Fibroblast of lung (primary cell): ENCODE measurements at places on chromosomes 13 and 19.
A peak's percentile ranks its signal among the peaks of the same experiment; 100 is the strongest.

GRCh38 chr13:40546047-40546446 lies 120.4 kb downstream of the FOXO1 start:
- H3K27ac ChIP-seq = no peak overlapping the region
- no peaks in the 10 kb centered on the region for H3K4me1 ChIP-seq
- DNase-seq = no peak
- H3K36me3 ChIP-seq = no peaks in the 10 kb centered on the region
- H3K4me3 ChIP-seq = no peak overlapping the region
- no peaks in the 10 kb centered on the region for H3K27me3 ChIP-seq

DNA sequence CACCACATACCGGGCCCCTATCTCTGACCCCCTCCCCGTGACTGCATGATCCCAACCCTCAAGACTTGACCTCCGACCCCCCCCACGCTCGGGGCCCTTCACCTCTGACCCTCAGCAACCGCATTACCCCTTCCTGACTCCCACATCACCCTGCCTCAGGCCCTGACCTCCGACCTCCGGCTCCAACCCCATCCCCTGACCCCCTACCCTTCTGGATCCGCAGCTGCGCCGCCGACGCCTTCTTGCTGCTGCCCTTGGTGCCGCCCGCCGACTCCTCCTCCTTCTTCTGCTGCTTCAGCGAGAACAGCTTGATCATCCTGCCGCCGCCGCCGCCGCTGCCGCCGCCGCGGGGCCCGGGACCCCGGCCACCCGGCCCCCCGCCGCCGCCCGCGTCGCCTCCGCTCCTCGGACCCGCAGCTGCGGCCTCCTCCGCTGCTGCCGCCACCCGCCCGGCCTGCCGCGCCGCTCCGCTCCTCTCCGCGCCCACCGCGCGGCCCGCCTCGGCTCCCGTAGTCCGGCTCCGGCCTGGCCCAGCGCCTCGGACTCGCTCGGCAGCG lies at the start of gene UBE2M:
Gene UBE2M, minus strand, starts transcription at position 546 of the 557 bp plus-strand sequence. Its CDS starts 230 bp downstream, at position 316.
- peak within 1 kb of the TSS; percentile 100 for H3K27ac ChIP-seq
- peaks cover 10% of the 10 kb centered on the region for H3K36me3 ChIP-seq
- H3K4me3 ChIP-seq = peak within 1 kb of the TSS; percentile 79
- peak; percentile 51 for DNase-seq

DNA sequence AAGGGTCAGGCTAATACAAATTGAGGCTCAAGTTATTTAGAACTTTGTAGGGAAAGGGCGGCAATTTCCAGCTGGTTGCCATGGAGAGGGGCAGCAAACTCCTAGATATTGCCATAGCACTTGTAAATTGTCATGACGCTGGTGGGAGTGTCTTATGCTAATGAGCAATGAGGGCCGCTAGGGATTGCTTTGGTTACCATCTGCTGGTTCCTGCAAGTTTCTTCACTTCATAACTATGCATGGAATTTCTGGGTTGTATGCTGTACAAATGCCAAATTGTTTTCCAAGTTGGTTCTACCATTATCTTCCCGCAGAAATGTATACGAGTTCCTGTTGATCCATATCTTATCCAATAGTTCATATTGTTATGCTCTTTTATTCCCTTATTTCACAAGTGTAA lies 1339.4 kb downstream of the EFNB2 start:
- no peaks in the 10 kb centered on the region for H3K36me3 ChIP-seq
- no peaks in the 10 kb centered on the region for H3K27me3 ChIP-seq
- no peaks in the 10 kb centered on the region for H3K4me1 ChIP-seq
- no peak overlapping the region for H3K4me3 ChIP-seq
- DNase-seq = peak; percentile 94

DNA sequence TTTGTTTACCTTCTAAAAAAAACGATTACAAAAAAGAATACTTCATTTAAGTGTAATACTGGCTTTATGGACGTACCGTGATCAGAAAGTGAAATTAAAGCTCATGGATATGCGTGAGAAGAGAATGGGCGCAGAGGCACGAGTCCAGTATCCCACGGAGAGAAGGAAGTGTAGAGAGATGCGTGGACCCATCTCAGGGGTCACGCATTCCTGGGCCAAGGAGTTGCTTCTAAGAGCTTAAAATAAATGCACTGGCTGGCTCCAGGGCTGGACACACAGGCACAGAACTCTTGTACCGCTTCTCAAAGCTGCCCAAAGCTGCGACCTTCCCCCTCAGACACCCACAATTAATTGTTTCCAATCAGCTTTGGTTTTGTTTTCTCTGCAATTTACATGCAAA lies 8.7 kb upstream of the SPC24 start:
- no peak for DNase-seq
- peaks cover 39% of the 10 kb centered on the region for H3K4me1 ChIP-seq
- H3K27me3 ChIP-seq = no peaks in the 10 kb centered on the region
- H3K4me3 ChIP-seq = peak overlapping the region; percentile 33
- peaks cover 7% of the 10 kb centered on the region for H3K36me3 ChIP-seq
- H3K27ac ChIP-seq = peak overlapping the region; percentile 90

GRCh38 chr19:873084-873483 lies 13.6 kb downstream of the CFD start:
- DNase-seq = peak; percentile 64
- peaks cover 29% of the 10 kb centered on the region for H3K36me3 ChIP-seq
- H3K27ac ChIP-seq = no peak overlapping the region
- H3K4me3 ChIP-seq = no peak overlapping the region

GRCh38 chr13:114043421-114044053 lies 69.7 kb upstream of the C13orf46 start:
- H3K27me3 ChIP-seq = no peaks in the 10 kb centered on the region
- H3K36me3 ChIP-seq = peaks cover 12% of the 10 kb centered on the region
- peak overlapping the region; percentile 63 for H3K27ac ChIP-seq
- peaks cover 12% of the 10 kb centered on the region for H3K4me1 ChIP-seq

DNA sequence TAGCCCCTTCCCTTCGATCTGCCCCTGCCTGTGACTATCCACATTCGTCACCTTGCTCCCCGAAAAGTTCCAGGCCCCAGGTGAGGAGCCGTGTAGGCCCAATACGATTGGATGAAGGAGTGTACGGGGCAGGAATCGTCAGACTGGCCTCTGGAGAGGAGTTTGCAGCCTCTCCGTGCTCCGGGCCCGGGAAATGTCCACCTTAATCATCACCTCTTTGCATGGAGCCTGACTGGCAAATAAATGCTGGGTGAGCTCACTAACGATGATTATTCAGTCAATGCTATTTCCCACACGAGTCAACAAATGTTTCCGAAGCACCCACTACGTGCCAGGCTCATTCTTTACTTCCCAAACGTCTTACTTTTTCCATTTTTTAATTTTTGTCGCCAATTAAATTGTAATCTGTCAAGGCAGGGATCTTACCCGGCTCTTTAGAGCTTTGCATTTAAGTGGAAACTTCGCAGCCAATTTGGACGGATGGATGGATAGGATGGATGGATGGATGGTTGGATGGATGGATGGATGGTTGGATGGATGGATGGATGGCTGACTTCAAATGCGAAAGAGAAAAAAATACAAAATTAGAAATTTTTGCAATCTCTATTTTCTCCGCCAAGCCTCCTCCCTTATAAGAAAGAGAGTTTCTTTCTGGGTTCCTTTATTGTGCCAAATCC lies 45.8 kb downstream of the TGDS start:
- no peaks in the 10 kb centered on the region for H3K27me3 ChIP-seq
- H3K27ac ChIP-seq = peak overlapping the region; percentile 75
- peak overlapping the region; percentile 82 for H3K4me3 ChIP-seq
- no peaks in the 10 kb centered on the region for H3K36me3 ChIP-seq

GRCh38 chr13:98978280-98978679 lies 416 bp upstream of the DOCK9 start:
- no peaks in the 10 kb centered on the region for H3K4me1 ChIP-seq
- no peaks in the 10 kb centered on the region for H3K36me3 ChIP-seq
- no peaks in the 10 kb centered on the region for H3K27me3 ChIP-seq
- H3K4me3 ChIP-seq = peak overlapping the region; percentile 50
- peak; percentile 72 for DNase-seq

- H3K27ac ChIP-seq = no peak overlapping the region
- H3K36me3 ChIP-seq = no peaks in the 10 kb centered on the region
- peaks cover 78% of the 10 kb centered on the region for H3K27me3 ChIP-seq
Measured at GRCh38 chr13:99976575-99976974, 5.0 kb upstream of the ZIC5 start.

- no peak overlapping the region for H3K27ac ChIP-seq
- no peak overlapping the region for H3K4me3 ChIP-seq
- H3K27me3 ChIP-seq = no peaks in the 10 kb centered on the region
- peaks cover 8% of the 10 kb centered on the region for H3K36me3 ChIP-seq
- no peak for DNase-seq
- no peaks in the 10 kb centered on the region for H3K4me1 ChIP-seq
Measured at GRCh38 chr19:11361037-11361770, 6.0 kb downstream of the PLPPR2 start.

DNA sequence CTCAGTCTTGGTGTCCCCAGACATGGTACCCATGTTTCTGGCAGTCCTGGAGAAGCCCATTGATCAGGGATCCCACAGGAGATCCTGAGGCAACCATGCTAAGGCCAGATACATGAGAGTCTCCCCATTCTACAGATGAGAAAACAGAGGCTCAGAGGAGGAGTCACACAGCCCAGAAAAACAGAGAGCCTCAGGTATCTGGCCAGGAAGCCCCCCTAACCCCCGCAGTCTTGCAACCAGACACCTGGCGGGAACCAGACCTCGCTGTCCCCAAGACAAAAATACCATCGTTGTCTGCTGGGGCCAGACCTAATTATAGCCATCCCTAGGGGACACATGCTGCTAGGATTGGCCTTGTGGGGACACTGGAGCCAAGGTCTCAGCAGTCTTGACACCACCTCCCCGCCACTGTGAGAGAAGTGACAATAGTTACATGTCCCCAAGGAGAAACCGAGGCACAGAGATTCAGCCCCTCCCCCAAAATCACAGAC lies 1.6 kb upstream of the PDE4C start:
- no peak for DNase-seq
- H3K4me1 ChIP-seq = no peaks in the 10 kb centered on the region
- no peaks in the 10 kb centered on the region for H3K36me3 ChIP-seq
- H3K27me3 ChIP-seq = peaks cover 11% of the 10 kb centered on the region
- no peak overlapping the region for H3K27ac ChIP-seq

GRCh38 chr19:41265395-41266153 lies 1.4 kb downstream of the HNRNPUL1 start:
- H3K27ac ChIP-seq = peak overlapping the region; percentile 96
- H3K4me1 ChIP-seq = peaks cover 15% of the 10 kb centered on the region
- peak; percentile 21 for DNase-seq
- no peaks in the 10 kb centered on the region for H3K27me3 ChIP-seq
- H3K4me3 ChIP-seq = peak overlapping the region; percentile 86
- peaks cover 7% of the 10 kb centered on the region for H3K36me3 ChIP-seq

DNA sequence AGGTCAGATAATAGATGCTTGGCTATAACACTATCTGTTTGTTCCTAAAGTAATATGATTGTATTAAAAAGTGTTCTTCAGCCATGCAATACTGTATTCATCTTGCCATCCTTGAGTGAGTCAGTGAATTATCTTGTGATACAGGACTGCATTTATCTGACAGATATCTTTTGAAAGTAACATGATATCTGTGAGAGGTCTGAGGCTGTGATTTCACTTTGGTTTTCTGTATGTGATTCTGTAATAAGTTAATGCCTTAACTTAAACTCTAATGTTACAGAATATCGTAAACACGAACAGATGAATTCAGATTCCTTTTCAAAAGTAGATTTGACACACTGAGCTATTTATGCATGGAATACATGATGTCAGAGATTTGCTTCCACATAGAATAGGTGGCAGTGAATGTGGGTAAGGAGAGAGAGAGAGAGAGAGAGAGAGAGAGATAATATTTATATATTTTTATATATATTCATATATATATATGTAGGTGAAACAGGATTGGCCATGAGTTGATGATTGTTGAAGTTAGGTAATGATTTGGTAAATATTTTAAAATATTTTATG lies 97.9 kb upstream of the RNF113B start:
- no peak overlapping the region for H3K4me3 ChIP-seq
- DNase-seq = peak; percentile 61
- H3K27ac ChIP-seq = no peak overlapping the region

DNA sequence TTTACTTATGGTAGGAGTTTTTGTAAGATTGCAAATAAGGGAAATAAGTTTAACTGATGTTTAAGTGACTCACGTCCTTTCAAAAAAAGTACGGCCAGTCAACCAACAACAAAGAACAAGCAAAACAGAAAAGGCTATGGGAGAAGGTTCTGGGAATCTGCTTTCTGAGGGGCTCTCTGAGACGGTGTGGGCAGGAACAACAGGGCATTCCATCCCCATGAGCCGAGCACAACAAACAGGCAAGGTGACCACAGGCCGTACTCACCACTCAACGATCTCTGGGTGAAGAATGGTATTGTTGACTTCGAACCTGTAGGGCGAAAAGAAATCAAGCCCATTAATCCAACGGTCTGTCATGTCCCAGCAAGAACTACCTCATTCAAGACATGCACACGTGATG lies 43.8 kb downstream of the PEPD start:
- peak; percentile 77 for DNase-seq
- no peaks in the 10 kb centered on the region for H3K27me3 ChIP-seq
- no peaks in the 10 kb centered on the region for H3K4me1 ChIP-seq
- no peaks in the 10 kb centered on the region for H3K36me3 ChIP-seq
- H3K27ac ChIP-seq = no peak overlapping the region
